Stimulated activated CD8-positive, alpha-beta memory T cell treated with anti-CD3 and anti-CD28 coated beads, Interleukin-4, amount 100 ng/mL, for 24 hours (primary cell): ENCODE measurements at places on chromosomes 6 and 20.

DNA sequence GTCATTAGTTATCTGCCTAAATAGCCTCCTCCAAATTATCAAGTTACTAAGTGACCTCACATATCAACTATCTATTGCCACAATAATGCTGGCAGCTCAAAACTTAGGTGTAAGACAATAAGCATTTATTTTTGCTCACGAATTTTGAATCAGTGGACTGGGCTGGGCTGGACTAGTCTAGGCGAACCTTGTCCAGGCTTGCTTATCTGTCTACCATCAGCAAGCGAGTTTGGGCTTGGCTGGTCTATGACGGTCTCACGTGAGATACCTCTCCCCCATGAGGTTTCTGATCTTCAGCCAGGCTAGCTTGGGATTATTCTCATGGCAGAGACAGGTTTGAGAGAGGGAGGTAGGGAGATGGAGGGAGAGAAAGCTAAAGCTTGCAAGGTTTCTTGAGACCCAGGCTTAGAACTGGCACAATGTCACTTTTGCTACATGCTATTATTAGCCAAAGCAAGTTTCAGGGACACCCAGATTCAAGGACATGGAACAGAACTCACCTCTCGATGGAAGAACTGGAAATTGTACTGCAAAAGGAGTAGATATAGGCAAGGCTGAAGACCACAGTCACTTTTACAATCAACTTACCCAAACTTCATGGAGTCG lies 80.9 kb downstream of the WASF1 start:
- no peak for DNase-seq

DNA sequence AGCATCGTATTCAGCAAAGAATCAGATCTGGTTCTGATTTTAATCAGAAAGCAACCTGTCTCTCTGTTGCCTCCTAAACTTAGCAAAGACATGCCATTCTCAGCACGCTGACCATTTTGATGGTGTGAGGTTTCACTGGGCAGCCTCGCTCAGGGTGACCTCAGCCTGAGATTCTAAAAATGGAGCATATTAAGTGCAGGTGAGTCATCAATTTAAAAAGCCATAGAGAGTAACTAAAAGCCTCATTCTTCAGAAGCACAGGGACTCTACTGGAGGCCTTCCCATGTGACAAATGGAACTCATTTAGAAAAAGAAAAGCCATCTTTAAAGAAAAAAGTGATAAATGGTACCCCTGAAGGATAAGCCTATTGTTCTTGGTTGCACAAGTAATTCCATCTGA lies 91.3 kb downstream of the FILIP1 start:
- no peak for DNase-seq

GRCh38 chr6:13668291-13668928 lies 43.2 kb downstream of the RANBP9 start:
- DNase-seq = no peak

DNA sequence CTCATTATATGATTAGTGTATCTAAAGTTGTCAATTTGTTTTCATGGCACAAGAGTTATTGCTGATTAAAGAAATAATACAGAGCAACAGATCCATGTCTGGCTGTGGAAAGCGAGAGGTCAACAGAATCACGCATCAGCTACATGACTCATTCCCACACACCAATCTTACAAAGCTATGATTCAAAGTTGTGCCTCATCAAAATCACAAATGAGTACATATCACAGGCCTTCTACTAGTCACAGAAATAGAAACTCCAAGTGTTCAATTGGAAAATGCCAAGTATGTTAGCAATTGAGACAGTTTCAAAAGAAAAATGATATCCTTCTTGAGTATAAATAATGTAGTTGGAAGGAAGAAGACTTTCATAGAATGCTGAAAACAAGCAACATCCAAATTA lies 57.8 kb upstream of the NKAIN2 start:
- DNase-seq = no peak

DNA sequence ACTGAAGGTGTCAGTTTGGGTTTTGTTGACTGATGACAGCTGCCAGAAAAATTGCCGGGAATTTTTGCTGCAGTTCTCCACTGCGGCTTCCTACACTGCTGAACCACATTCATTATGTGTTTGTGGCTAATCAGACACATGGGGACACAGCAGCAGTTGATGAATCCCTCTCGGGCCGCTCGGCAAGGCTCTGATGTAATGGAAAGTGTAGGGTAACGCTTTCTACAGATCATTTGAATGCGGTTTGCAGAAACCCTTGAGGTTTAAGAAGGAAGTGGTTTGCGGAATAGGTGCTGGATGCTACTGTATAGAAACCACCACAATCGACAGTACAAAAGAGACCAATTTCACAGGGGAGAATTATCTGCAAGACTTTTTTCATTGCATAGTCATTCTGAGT lies 138.7 kb upstream of the SASH1 start:
- DNase-seq = peak; percentile 24
